Cerebellar nuclear complex (tissue), 1 donor: ENCODE measurements at places on chromosomes 2 and 18.

GRCh38 chr2:84919885-84920580 is 14.6 kb downstream of the TMSB10 start:
- no peak for DNase-seq

DNA sequence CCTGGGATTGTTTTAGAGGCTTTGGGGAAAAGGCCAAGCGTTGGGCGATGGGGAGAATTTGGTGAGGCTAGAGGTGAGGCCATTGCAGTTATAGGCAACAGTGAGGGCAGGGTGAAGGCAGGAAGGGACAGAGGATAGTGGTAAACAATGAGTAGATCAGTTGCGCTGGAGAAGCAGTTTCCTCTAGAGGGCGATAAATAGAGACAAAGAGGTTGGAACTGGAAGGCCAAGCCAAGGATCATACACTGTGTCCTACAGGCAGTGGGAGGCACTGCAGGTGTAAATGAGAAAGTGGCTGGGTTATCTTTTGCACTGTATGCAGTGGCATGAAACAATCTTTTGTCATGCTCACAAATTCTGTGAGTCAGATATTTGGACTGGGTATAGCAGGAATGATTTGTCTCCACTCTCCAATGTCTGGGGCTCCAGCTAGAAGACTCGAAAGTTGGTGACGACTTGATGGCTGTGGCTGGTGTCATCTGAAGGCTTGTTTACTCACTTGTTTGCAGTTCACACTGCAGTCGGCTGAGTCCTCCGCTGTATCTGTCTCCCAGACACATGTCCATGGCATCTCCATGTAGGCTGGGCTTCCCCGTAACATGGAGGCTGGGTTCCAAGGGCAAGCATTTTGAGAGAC is 82.1 kb downstream of the TNP1 start:
- no peak for DNase-seq

DNA sequence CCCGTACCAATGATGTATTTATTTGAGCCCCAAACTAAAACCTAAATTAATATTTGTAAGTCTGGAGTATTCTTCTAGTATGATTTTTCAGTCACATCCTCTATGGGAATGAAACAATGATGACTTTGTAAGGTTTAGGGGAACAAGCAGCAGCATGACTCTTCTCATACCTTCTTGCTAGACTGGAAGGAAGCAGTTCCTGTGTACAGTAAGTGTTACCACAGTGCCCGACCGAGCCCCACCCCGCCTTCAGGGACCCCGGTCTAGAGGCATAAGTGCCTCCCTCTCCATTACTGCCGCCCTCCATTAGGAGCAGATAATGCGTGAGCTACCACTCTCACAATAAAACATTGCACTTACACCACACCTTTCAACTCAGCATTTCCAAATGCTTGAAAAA is 599.3 kb downstream of the ARHGAP15 start:
- no peak for DNase-seq

- no peak for DNase-seq
Measured at GRCh38 chr2:238772635-238773297, 75.1 kb upstream of the TWIST2 start.

- DNase-seq: no peak
Measured at GRCh38 chr2:127000937-127001336, 102.2 kb downstream of the TEX51 start.

DNA sequence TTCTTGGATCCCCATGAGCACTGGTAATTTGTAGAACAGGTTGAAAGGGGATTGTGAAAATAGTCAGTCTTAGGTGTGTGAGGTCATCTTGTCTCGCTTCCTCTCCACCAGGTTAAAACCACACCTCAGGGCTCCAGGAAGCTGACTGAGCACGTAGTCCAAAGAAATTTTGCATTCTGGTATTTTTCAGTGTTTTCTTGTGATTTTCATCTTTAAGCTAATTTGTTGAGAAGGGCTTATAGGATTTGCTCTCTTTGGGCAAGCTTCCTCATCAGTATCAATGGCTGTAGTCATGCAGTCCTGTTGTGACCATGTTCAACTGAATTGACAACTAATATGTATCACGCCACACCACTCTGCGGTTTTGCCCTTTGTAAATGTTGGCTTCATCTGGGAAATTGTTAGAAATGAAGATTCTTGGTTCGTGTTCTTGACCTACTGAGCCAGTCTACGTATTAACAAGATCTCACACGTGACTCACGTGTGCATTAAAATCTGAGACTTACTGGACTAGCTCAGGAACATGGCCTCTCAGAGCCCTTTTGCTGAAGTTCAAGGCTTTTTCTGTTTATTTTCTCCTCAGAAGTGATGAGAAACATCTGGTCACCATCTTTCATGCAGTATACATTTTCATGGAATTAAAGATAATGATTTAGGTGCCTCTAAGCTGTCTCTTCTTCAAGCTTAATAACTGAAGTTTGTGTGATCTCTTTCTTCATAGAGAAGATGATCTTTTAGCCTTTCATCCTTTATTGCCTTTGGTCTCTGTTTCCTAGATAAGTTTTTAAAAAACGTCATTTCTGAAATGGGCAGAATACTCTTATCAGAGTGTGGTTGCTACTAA is 32.8 kb downstream of the FMNL2 start:
- no peak for DNase-seq

- peak; percentile 93 for DNase-seq
Measured at GRCh38 chr2:70132244-70133126, 45.2 kb downstream of the PCBP1 start.

DNA sequence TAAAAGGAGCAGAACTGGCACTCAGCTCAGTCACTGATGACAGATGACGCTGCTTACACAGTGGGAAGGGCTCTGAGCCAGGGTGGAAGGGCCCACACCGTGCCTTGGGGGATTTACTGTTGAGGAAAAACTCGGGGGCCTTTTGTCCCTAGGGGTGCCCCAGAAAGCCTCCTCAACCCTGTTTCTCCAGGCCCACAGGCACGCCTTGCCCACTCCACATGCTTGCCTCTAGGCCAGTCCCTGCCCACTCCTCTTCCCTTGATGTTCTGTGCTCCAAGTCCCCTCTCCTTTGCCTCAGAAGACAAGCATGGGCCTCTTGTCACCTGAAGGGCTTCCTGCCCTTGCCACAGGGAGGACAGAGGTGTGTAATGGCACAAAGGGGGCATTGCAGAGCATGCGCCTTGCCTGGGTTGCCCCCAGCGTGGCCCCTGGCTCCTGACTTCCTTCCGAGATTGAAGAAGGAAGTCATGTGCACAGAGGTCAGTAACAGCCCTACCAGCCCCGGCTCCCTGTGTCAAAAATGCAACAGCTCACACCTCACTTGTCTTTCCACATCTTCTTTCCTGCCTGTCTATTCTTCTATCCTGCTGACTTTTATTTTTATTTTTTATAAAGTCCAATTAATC is 65.1 kb downstream of the LIPG start:
- no peak for DNase-seq

DNA sequence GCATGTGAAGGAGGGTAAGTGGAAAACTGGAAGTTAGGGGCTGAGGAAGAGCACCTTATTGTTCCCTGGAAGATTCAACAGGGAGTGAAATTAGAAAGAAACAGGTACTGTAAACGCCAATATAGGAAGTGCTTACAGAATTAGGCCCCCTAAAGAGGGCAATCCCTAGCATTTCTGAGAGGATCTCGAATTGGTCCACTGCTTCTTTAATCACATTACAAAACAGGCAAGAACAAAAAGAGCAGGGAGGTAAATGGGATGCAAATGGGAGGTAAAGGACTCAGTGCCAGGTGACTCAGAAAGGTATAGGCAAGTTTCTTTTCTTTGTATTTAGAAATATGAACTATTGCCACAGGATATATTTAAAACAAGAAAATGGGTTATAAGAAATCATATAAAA is 116.4 kb upstream of the FANCL start:
- no peak for DNase-seq

DNA sequence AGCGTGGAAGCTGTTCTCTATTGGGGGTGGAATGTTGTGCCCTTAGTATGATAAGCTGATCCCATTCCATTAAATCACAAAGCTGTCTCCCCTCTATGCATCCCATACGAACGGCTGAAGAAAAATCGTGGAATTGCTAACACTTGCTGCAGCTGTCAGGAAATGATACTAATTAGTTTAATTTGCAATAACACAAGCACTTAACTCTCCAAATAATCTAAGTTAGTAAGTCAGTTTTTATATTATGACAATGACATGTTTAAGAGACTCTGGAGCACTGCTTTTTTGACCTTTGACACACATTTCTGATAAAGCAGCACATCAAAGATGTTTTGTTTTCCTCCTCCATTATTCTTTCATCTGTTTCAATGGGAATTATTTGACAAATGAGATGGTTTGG is 123.7 kb upstream of the SATB2 start:
- no peak for DNase-seq

DNA sequence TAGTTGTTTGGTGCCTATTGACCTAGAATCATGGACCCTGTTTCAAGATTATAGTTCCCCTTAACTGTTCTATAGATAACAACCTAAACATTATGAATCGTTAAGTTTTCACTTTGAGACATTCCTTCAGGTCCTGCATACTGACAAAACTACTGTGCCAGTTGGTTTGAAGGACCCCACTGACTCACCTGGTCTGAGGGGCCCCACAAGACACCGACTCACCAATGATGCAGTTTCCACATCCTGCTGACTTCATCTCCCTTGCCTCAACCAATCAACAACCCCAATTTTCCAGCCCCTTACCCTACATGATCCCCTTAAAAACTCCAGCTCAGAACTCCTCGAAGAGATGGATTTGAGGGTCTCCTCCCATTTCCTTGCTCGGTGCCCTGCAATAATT is 89.6 kb upstream of the CCDC141 start:
- no peak for DNase-seq

- DNase-seq: no peak
Measured at GRCh38 chr2:191018048-191018447, 4.1 kb upstream of the STAT1 start.

GRCh38 chr18:76756531-76757253 is 65.7 kb upstream of the ZNF236 start:
- no peak for DNase-seq

DNA sequence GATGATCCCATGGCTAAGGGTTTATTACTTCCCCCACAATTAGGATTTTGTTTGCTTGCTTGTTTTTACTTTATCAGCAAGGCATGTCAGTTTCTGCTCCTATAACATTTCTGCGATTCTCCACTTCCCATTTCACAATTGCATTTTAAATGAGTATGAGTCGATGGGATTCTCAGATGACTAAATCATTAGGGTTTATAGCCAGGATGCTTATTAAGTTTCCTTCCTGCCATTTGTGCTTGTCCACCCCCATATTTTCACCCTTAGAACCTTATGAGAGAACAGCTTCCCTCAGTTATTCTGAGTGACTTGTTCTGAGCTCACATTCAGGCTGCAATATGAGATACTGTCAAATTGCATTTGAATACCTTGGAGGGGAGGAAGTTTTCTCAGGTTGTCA is 37.9 kb upstream of the C1GALT1C1L start:
- no peak for DNase-seq

GRCh38 chr2:179021258-179021657 is 28.7 kb downstream of the CCDC141 start:
- DNase-seq: no peak

GRCh38 chr2:99810225-99810624 is 320.4 kb upstream of the REV1 start:
- no peak for DNase-seq

- no peak for DNase-seq
Measured at GRCh38 chr2:225766431-225766830, 366.9 kb downstream of the NYAP2 start.
